NCI-H510A treated with DMSO at 0.1 percent for 48 hours (cell line): ENCODE measurements at places on chromosomes 1 and 21.

- no peak for DNase-seq
Measured at GRCh38 chr1:202725526-202725925, 15.3 kb upstream of the SYT2 start.

- peak; percentile 22 for DNase-seq
Measured at GRCh38 chr1:191176131-191176530, 698.5 kb upstream of the BRINP3 start.

GRCh38 chr1:203461717-203462116, 13.9 kb upstream of the PRELP start:
- DNase-seq, result no peak

DNA sequence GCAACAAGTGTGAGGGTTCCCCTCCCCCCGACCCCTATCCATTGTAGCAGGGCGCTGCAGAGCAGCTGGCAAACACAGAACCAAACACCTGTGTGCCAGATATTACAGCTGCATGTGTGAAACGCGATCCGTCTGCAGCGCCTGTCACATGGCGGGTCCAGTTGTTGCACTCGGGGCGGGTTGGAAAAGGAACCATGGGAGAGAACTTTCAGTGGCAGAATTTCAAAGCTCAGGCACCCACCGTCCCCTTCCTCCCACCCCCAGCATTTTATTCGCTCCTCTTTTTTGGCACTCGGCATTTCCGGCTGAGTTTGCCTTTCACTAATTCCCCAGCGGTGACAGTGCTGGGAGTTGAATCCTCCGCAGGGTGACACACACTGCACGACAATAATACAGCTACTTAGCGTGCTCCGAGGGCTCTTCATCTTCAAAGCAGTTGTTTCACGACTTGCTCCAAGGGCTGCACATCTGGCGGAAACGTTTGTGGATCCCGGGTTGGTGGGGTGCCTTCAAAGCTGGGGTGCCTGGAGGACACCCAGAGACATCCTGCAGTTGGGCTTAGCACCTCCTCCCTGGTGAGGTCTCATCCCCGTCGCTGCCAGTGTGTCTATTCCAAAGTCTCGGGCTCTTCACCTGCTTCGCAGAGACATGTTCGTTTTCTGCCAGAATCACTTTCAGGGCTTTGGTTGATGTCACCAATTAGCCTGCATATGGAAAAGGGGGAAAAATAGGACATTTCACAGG, 180.7 kb downstream of the ZBTB18 start:
- DNase-seq, result peak; percentile 64

DNA sequence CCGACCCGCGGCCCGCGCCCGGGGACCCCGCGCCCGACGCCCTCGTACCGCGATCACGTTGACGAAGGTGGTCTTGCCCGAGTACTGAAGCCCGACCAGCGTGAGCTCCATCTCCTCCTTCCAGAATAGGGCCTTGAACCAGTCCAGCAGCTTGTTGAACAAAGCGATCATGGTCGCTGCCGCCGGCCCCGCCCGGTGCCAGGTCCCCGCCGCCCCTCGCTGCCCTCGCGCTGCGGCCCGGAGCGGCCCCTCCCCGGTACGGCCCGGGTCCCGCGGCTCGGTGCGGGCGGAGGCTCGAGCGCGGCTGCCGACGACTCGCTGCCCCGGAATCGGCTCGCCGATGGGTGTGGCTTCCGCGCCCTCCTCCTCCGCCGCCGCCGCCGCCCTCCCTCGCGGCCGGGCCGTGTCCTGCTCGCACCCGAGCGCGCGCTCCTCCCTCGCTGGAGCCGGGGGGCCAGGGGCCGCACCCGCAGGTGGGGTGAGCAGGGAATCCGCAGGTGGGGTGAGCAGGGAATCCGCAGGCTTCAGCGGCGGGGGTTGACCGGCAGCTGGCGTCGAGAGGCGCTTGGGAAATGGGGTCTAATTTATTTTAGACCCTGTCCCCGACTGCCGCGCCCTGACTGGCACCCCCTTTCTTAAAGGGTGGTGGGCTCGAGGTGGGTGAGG, at the start of gene ARL8A:
TSS of gene ARL8A (minus strand) at position 336 of the 666 bp plus-strand sequence. CDS start at position 171, 165 bp downstream.
- peak; percentile 51 for DNase-seq

- DNase-seq, result no peak
Measured at GRCh38 chr1:210655511-210655910, 326.8 kb downstream of the HHAT start.

- no peak for DNase-seq
Measured at GRCh38 chr21:42579456-42580075, 65.9 kb downstream of the SLC37A1 start.

DNA sequence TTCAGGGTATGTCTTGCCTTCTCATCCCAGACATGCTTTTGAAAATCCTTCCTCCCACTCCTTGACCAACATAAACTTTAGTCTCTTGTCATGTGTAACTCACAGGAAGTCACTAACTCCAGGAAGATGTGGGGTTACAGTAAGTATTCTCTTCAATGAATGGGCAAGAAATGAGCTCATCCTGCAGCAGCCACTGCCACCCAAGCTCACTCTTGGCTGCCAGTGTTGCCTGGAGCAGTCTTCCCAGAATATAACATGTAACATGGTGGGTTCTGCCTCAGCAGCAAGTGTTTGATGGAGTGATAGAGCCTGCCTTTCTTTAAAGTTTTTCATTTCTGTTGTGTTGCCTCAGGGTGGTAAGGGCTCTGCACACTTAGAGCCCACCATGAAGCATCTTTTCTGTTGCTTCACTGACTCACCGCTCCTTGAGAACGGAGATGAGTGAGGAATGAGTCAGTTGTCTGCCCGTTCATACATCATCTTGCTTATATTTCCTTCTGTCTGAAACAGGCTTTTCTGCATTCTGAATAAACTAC, 187.0 kb downstream of the TPR start:
- no peak for DNase-seq

GRCh38 chr1:48233666-48234485, 11.4 kb downstream of the SLC5A9 start:
- DNase-seq, result no peak

- DNase-seq, result no peak
Measured at GRCh38 chr1:172926070-172926469, 124.7 kb downstream of the TNFSF18 start.

DNA sequence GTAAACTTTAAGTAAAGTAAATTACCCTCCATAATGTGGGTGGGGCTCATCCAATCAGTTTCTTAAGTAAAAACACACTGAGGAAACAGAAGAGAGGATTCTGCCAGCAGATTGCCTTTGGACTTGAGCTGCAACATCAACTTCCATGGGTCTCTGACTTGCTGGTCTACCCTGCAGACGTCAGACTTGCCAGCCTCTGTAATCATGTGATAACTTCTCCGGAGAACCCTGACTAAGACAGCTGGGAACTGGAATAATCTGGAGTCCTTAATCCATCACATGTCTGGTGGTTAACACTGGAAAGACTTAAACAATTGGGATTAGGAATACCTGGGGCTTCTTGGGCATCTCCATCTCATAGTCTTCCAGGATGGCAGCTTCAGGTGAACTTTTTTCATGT, 13.2 kb upstream of the CEP350 start:
- no peak for DNase-seq

DNA sequence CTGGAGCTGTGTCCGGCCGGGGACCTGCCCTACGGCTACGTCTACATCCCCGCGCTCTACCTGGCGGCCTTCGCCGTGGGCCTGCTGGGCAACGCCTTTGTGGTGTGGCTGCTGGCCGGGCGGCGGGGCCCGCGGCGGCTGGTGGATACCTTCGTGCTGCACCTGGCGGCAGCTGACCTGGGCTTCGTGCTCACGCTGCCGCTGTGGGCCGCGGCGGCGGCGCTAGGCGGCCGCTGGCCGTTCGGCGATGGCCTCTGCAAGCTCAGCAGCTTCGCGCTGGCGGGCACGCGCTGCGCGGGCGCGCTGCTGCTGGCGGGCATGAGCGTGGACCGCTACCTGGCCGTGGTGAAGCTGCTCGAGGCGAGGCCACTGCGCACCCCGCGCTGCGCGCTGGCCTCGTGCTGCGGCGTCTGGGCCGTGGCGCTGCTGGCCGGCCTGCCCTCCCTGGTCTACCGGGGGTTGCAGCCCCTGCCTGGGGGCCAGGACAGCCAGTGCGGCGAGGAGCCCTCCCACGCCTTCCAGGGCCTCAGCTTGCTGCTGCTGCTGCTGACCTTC, 412 bp downstream of the GPR25 start:
- DNase-seq, result no peak

DNA sequence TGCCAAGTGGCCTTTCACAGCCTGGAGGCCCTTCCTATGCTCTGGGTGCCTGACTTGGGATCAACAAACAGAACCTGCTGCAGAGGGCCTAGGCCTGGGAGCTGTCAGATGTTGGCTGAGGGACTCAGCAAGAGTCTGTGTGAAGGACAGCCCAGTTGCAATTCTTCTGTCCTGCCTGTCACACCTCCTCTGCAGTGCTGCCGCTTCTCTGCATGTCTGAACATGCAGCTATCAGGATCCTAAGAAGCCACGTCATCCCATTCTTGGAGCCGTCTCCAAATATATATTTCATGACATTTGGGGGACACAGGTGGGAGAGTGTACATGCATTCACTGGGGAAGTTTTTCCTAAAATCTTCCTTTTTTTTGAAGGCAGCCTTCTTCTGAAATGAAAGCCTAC, 8.6 kb downstream of the FCAMR start:
- no peak for DNase-seq

GRCh38 chr1:203463469-203464062, 12.0 kb upstream of the PRELP start:
- DNase-seq, result no peak

- no peak for DNase-seq
Measured at GRCh38 chr1:87000460-87000859, 86.0 kb downstream of the HS2ST1 start.

DNA sequence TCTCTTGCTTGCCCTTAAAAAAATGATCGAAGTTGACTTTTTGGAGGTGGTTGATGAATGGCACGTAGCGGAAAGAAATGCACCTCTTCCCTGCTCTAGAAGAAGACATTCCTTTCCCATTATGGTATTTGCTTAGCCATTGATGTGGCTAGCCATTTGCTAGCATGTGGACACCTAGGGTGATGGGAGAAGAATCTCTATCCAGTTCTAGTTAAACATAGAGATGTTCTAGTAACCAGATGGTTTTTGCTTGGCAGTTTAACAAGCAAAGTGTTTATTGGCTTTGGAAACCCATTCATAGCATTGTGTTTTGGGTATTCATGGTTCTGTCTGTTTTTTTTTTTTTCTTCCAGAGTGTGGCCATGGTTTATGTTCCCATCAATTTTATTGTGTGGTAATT, 78.9 kb downstream of the KCNJ6 start:
- DNase-seq, result no peak

- no peak for DNase-seq
Measured at GRCh38 chr1:53148123-53148522, 5.7 kb upstream of the SLC1A7 start.

GRCh38 chr1:90561911-90562310, 155.2 kb downstream of the BARHL2 start:
- no peak for DNase-seq

- peak; percentile 70 for DNase-seq
Measured at GRCh38 chr1:29426701-29427279, 190.5 kb downstream of the PTPRU start.

DNA sequence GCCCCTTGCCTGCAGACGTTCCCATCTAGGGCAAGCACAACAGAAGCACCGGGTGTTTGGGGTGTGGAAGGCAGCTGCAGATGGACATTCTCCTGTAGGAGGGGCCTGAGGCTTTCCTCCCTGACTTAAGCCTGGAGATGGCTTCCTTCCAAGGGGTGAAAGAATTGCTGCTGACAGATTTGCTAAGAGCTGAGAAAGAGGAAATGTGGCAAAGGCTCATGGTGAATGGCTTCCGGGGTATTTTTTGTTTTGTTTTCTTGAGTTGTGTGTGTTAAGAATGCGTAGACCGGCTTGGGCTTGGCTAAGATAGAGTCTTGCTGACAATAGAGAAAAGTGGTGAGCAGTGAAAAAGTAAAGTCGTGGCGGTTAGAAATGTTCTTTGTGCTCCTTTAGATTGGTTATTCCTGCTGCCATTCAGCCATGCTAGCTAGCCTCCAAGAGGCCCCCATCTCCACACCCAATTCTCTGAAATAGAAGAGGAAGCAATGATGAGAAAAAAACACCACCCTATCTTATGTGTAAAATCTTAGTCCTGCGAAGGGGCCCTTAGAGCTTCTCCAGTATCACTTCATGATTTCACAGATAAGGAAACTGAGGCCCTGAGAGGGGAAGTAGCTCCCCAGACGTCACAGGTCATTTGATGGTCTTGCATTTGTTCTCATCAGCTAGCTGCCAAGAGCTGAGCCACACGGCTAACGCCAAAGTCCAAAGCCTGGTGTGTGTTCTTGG, 36.9 kb downstream of the EIF2D start:
- DNase-seq, result no peak

DNA sequence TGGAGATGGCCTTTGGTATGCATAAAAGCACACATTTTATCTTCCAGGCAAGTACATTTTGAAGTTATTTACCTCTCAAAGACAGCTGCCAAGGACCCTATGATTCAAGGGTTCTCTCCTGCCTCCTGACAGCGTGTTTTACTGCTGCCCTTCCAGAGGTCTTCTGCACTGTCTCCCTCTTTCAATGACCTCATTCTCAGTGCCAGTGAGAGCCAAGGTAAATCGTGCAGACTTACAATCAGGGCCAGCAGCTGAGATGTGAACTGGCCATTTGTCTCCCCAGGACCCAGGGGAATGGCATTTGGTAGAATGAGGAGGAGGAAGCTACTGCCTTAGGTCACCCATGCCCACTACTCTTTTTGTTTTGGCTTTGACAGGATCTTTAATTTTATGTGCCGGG, 84.2 kb upstream of the FGGY start:
- no peak for DNase-seq

GRCh38 chr1:147051136-147051535, 113.0 kb downstream of the NBPF12 start:
- no peak for DNase-seq

DNA sequence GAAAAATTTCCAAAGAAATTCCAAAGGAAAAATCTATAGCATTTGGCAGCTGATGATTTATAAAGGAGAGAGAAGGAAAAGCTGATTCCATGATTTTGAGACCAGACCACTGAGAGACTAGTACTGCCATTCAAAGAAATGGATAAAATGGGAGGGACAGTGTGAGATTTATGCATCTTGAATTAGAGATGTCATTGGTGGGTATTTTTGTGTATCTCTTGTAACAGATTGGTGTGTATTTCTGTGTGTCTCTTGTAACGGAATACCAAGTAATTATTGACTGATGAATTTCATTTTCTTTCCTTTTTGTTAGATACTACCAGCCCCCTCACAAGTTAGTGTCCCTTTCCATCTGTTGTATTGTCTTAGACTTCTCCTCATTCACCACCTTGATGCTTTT, 102.2 kb downstream of the OLFML2B start:
- DNase-seq, result no peak

GRCh38 chr21:42941696-42942085, 16.3 kb upstream of the ERVH48-1 start:
- DNase-seq, result no peak

- peak; percentile 93 for DNase-seq
Measured at GRCh38 chr1:47593013-47593568, 155.2 kb downstream of the FOXD2 start.

GRCh38 chr1:207221934-207222351, 99.5 kb upstream of the CD55 start:
- DNase-seq, result no peak
